Pancreas (tissue), 10 donors: ENCODE measurements at places on chromosomes 7 and 10. TPM values are rescaled to one million over a fixed set of nuclear protein-coding genes. Genes with fewer than 3 reads are reported as not detected.

DNA sequence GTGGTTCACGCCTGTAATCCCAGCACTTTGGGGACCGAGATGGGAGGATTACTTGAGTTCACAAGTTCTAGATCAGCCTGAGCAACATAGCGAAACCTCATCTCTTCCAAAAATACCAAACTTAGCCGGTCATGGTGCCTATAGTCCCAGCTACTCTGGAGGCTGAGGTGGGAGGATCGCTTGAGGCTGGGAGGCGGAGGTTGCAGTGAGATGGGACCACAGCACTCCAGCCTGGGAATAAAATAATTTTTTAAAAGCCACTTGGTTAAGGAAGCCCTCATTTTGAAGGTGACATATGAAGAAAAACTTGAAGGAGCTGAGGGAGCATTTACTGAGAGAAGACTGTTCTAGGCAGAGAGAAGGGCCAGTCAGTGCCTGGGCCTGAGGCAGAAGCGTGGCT lies 4.2 kb upstream of the EZH2 start:
- H3K27ac ChIP-seq, result no peak overlapping the region
- H3K27me3 ChIP-seq, result no peaks in the 10 kb centered on the region
- no peaks in the 10 kb centered on the region for H3K36me3 ChIP-seq
- DNase-seq, result no peak

DNA sequence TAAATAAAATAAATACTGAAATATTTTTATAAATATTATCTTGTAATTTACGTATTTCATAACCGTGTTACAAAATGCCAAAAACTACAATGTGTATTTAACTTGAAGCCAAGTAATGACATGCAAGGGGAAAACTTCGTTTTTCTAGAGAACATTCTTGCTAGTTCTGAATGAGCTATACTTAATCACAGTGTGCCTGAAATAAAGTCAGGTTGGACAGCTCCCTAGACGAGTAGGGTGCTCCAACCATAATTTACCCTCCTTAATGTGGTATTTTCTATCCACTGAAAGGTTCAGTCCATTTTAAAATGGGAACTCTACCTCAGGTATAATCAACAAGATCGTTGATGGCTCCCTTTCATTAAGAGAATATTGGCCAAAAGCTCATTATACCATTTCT lies 194.5 kb upstream of the AHR start:
- no peak overlapping the region for H3K4me3 ChIP-seq
- H3K4me1 ChIP-seq, result peaks cover 7% of the 10 kb centered on the region
- H3K27me3 ChIP-seq, result no peaks in the 10 kb centered on the region
- no peaks in the 10 kb centered on the region for H3K36me3 ChIP-seq
- DNase-seq, result no peak

DNA sequence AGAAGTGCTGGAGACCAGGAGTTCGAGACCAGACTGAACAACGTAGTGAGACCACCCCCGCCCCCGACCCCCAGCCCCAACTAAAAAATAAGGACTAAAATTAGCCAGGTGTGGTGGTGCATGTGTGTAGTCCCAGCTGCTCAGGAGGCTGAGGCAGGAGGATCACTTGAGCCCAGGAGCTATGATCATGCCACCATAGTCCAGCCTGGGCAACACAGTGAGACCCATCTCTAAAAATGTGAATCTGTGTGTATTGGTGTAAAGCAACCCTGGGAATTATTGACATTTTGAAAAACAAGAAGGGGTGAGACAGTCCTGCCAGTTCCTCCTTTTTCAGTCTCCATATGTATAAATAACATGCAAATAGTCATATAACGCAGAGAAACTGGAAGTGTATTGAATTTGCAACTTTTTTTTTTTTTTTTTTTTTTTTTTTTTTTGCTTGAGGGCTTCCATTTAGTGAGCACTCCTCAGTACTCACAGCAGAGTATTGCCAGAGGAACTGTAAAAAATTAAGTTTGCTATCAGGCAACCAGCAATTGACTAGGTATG lies 3.4 kb upstream of the ITGB1 start:
- no peak overlapping the region for H3K4me3 ChIP-seq
- peak overlapping the region; percentile 35 for H3K27ac ChIP-seq
- peaks cover 15% of the 10 kb centered on the region for H3K4me1 ChIP-seq

DNA sequence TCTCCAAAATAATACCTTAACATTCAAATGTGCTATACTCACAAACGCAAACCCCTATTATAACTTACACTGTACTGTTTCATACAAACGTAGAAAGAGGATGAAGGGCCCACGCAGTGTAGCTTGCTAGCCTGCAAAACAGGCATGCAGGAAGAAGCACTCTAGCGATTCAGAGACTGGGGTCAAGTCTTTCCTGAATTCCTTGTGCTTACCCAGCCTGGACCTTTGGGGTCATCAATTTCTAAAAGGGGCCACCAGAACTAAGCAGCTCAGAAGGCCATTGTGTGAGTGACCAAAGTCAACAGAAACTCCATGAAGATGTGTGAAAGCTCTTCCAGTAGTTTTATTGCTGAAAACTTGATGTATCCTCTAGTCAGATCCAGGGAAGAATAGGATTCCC lies 111.9 kb downstream of the SVIL start:
- no peak for DNase-seq
- H3K4me3 ChIP-seq, result no peak overlapping the region
- H3K36me3 ChIP-seq, result peaks cover 21% of the 10 kb centered on the region
- H3K4me1 ChIP-seq, result no peaks in the 10 kb centered on the region

C10orf143 gene
- 2.0 TPM for total RNA-seq

DNA sequence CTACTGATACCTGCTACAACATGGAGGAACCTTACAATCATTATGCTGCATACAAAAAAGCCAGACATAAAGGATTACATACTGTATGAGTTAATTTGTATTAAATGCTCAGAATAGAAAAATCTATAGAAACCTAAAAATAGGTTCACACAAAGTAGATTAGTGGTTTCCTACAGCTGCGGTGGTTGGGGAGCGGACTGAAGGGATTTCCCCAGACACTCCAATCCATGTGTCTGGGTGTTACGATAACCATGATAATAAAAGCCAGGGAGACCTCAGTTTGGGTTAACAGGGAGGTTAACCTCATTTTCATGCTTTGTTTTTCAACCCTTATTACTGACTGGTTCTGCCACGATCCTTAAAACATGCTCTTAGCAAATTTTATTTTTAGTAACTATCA lies 355.9 kb downstream of the KCNMA1 start:
- H3K4me3 ChIP-seq, result no peak overlapping the region
- peaks cover 11% of the 10 kb centered on the region for H3K4me1 ChIP-seq
- H3K36me3 ChIP-seq, result no peaks in the 10 kb centered on the region
- DNase-seq, result no peak

GRCh38 chr7:111931016-111931517 lies 275.1 kb downstream of the DOCK4 start:
- H3K27ac ChIP-seq, result peak overlapping the region; percentile 41
- no peaks in the 10 kb centered on the region for H3K4me1 ChIP-seq
- DNase-seq, result no peak
- H3K27me3 ChIP-seq, result no peaks in the 10 kb centered on the region
- H3K4me3 ChIP-seq, result no peak overlapping the region
- H3K36me3 ChIP-seq, result no peaks in the 10 kb centered on the region
